Activated CD4-positive, alpha-beta T cell treated with anti-CD3 and anti-CD28 coated beads, Interleukin-2, Interleukin-6, amounts not matched to agents 100 ng/mL and 50 ng/mL, durations not matched to agents 16 hours and 8 hours (primary cell): ENCODE measurements at places on chromosomes 16 and 17.

GRCh38 chr17:29791336-29792080 is 138.5 kb downstream of the SSH2 start:
- no peak for DNase-seq

DNA sequence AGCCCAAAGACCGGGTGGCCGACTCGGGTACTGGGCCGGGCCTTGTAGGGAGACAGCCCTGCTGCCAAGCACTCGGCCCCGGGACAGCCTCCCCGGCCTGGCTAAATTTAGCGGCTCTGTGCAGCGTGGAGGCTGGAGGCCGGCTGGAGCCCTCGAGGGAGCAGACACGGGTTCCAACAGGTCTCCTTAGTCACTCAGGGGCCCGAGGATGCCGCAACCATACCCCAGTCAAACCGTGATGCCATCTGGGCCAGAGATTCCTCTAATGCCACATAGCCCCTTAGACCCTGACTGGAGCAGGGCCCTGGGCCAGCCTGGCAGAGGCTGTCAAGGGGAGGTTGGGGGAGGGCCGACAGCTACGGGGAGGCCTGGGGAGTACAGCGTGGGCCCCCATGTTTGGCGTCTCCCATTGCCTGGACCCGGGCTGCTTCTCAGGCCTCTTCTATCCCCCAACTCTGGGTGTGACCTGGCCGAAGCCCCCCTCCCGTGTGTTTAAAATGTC is 2.9 kb upstream of the P2RX1 start:
- no peak for DNase-seq

DNA sequence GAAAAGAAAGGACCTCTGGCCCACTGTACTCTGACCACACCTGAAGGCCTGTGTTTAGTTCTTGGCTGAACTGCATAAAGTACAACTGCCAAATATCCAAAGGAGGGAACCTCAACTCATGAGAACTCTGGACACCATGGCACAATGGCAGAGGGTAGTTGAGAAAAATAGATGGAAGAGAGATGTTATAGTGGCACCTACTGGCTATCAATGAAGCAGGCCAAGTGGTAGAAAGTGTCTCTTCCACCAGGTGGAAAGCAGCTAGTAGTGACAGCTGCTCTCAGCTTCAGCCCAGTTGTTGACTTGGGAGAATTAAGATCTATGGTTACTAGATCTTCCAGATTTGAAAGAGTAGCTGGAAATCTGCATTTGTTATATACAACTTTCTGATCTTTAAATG is 3.2 kb downstream of the MED31 start:
- DNase-seq, result no peak

- no peak for DNase-seq
Observed at GRCh38 chr16:65061935-65062518, 59.8 kb downstream of the CDH11 start.

- DNase-seq, result no peak
Observed at GRCh38 chr17:72345536-72345935, 224.7 kb downstream of the SOX9 start.

- DNase-seq, result no peak
Observed at GRCh38 chr16:86231996-86232350, 278.4 kb upstream of the FOXF1 start.

GRCh38 chr16:20675488-20676267 is 21.8 kb downstream of the ACSM1 start:
- DNase-seq, result peak; percentile 27

- no peak for DNase-seq
Observed at GRCh38 chr16:89557690-89558490, 2.6 kb upstream of the RPL13 start.

DNA sequence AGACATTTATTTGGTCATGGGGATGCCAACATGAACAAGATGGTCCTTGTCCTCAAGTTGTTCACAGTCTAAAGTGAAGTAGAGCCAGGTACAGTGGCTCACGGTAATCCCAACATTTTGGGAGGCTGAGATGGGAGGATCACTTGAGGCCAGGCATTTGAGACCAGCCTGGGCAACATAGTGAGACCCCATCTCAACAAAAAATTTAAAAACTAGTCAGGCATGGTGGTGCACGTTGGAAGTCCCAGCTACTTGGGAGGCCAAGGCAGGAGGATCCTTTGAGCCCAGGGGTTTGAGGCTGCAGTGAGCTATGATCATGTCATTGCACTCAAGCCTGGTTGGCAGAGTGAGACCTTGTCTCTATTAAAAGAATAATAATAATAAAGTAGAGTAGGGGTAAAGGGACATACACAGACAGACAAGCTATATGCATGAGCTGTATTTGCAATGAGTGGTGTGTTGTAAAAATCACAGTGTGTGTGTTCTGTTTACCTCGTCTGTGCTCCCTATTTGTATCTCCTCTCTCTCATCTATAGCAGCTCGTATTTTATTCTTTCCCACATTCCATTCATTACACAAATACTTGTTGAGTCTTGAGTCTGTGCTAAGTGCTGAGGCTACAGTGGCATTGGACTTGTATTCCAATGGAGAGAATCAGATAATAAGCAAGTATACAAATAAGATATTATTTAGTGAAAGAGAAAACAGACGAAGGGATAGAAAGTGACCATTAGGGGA is 73.9 kb upstream of the DHX40 start:
- DNase-seq, result no peak

GRCh38 chr16:30794634-30795033 is 7.6 kb upstream of the ZNF629 start:
- no peak for DNase-seq

- no peak for DNase-seq
Observed at GRCh38 chr16:24178496-24178895, 77.6 kb upstream of the CACNG3 start.
